ENCODE measurements at places on chromosomes 16 and 17.
A peak's percentile ranks its signal among the peaks of the same experiment; 100 is the strongest.

GRCh38 chr17:6421700-6422604 lies 13.0 kb downstream of the AIPL1 start:
- DNase-seq, result peak; percentile 70

- no peak for DNase-seq
These were observed 21.9 kb downstream of the ACE start for GRCh38 chr17:63498626-63499195.

GRCh38 chr17:49365667-49366066 lies 3.6 kb upstream of the ZNF652 start:
- DNase-seq, result peak; percentile 61

DNA sequence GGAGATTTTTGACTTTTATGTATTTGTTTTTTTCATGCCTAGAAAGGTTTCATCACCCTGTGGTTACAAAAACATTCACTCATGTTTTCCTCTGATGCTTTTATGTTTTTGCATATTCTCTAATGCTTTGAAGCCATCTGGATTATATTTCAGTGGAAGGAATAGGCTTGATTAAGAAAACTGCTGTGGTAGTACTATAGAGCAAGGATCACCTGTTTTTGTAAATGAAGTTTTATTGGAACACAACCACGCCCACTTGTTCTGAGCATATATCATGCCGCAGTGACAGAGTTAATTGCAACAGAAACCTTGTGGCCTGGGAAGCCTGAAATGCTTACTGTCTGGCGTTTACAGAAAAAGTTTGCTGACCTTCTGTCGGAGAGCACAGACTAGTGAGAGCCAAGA lies 11.5 kb downstream of the COX10 start:
- DNase-seq, result no peak

DNA sequence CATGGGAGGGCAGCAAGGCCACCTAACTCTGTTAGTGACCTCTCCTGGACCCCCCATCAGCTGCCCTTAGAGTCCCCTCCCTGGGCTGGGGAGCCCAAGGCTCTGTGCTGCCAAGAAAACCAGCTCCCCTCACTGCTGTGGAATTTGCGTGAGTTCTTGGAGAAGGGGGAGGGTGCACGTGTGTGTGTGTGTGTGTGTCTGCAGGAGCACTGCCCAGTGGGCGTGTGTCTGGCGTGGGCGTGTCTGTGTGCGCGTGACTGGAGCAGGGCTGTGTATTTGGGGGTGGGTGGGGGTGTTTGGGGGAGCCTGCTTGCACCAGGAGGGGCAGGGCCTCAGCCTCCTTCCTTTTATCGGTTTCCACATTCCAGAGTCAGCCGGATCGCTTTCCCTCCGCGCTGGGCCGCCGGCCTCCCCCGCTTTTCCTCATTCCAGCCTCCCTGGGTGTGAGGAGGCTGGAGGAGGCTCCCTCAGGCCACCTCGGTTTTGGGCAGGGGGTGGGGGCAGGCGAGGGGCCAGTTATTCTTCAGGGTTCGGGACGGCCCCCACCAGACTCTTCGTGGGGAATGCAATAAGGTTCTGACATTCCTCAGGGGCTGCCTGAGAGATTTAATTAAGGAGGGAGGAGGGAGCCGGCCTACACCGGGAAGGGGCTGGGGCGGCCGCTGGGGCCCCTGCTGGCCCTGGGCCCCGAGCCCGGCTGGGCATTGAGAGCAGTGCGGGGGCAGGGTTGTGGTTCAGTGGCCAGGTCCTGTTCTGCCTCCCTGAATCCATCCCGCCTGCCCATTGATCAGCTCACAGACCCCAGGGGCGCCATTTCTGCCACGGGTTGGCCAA lies 2.5 kb downstream of the VASN start:
- no peak for DNase-seq

- DNase-seq, result no peak
These were observed 87.2 kb upstream of the XYLT1 start for GRCh38 chr16:17557949-17558348.

GRCh38 chr16:50747207-50747956 lies 5.5 kb downstream of the CYLD start:
- peak; percentile 82 for DNase-seq

DNA sequence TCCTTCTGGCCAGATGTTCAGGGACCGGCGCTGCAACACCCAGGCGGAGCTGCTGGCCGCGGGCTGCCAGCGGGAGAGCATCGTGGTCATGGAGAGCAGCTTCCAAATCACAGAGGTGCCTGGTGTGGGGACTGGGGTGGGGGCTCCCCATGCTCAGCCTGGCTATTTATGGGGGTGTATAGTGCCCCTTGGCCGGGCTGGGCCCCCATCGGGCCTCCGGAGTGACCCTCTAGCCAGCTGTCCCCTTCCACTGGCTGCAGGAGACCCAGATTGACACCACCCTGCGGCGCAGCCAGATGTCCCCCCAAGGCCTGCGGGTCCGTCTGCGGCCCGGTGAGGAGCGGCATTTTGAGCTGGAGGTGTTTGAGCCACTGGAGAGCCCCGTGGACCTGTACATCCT lies 6.1 kb downstream of the ITGB4 start:
- no peak for DNase-seq

- no peak for DNase-seq
These were observed 251.3 kb downstream of the NTN1 start for GRCh38 chr17:9272501-9273200.

DNA sequence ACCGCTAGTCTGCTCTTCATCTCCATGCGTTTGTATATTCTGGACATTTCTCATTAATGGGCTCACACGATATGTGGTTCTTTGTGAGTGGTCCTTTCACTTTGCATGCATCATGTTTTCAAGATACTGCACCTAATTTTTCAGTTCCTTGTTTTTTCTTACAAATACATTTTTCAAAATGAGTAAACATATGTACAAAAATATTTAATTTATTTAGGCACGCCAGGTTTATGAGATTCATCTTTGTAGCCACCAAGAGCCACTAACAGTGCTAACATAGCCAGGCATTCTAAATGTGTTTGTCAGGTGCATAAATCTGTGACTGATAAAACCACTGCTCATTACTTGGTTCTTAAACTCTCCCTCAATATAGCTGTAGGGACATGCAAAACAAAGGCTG lies 375.3 kb downstream of the WWOX start:
- no peak for DNase-seq

DNA sequence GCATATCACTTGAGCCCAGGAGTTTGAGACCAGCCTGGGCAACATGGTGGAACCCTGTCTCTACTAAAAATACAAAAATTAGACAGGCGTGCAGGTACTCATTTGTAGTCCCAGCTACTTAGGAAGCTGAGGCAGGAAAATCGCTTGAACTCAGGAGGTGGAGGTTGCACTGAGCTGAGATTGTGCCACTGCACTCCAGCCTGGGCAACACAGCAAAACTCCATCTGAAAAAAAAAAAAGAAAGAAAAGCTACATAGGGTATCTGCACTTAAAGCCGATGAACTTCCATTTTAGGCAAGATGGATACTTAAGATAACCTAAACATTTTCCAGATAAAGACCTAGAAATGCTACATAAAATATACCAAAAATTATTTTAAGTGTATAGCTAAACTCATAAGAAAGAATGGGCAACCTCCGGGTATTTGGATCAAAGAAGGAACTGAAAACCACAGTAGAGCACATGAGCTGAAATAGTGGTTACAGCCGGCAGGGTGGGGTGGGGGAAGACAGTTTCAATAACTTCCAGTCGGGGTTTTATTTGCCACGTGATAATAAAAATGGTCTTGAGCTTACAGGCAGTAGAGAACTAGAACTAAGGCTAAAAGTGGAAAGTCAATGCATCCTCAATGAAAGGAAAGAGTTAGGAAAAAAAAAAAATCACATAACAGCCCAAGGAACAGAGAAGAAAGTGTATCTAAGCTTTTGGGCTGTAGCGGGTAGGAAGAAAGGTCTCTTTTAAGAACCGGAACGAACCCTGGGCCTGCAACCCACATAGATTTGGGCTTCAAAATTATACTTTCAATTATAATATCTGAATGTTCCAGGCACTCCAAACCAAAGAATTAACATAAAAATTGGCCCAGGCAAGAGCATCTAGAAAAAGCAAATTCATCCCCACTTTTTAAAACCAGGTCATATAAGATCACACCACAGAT lies 53.1 kb downstream of the CFDP1 start:
- peak; percentile 84 for DNase-seq

DNA sequence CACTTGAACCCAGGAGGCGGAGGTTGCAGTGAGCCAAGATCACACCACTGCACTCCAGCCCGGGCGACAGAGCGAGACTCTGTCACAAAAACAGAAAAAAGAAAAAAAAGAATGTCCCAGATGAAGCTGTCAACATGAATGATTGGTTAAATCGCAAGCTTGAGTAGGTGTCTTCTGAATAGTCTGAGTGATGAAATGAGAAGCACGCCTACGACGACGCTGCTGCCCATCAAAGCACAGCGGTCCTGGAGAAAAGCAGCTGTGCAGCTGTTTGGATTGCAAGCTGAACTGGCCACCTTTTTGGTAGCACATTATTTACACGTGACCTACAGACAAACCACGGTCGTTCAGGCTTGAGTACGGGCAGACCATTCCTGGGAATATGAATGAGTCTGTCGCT lies 12.5 kb downstream of the ADCY9 start:
- no peak for DNase-seq

DNA sequence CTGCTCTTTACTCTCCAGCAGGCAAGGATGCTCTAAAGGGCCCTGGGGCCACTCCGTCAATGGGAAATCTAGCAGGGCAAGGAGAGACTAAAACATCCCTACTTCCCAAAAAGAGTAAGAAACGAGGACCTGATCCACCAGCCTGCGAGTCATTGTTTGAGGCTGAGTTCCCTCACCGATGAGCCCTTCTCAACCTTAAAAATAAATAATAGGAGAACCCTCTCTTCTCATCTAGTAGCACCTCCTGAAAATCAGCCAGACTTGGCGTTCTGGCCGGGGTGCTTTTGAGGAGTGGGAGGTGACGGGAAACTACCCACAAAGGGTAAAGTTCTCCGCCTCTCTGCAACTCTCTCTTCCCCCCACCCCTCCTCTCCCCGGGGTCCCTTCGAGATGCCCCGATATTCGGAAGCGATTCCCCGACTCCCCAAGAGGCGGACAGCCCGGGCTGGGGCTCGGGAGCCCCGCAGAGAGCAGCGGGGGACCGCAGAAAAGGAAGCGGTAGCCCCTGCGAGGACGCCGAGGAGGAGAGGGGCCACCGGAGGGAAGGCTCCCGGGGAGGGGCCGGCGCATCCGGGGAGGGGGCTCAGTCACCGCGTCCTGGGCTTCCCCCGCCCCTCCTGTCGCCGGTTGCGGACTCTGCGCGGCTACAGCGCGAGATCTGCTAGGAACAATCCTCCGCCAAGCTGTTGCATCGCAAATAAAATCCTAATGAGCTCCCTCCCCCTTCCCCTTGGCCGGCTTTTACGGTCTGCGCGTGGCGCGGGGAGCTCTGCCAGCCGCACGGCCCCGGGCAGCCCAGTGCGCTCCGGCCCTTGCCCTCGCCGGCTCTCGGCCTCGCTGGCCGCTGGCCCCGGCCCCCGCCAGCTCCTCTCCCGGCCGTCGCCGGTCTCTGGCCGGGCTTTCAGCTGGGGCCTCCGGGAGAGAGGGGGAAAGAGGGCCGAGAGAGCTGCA lies 1.3 kb downstream of the HOXB9 start:
- DNase-seq, result peak; percentile 56

Data from NB4 (cell line).